ENCODE measurements at places on chromosomes 1 and 21.

DNA sequence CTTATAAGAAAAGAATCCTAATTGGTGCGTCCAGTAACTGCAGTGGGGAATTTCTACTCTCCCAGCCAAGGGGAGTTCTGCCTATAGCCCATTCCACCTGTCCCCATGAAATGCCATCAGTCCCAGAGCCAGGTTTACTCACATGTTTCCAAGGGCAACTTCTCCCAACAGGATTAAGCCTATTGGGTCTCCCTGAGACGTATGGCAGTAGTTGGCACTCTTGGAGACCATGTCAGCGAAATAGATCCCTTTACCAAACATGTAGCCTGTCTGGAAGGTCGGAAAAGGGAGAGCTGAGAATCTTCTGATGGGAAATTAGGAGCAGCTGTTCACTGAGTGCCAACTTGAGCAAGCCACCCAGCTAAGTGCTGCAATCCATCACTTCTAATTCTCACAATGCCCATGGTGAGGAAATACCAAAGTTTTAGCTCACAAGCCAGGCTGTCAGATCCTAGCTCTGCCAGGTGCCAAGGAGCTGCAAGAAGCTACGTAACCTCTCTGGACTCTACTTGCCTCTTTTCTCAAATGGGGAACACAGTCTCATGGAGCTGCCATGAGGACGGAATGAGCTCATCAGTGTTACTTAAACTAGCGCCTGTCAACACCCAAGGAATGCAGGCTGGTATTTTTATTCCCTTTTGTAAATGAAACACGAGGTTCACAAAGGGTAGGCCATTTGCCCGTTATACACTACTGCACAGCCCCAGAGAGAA, 43.9 kb downstream of the PARP1 start:
- no peak for DNase-seq

DNA sequence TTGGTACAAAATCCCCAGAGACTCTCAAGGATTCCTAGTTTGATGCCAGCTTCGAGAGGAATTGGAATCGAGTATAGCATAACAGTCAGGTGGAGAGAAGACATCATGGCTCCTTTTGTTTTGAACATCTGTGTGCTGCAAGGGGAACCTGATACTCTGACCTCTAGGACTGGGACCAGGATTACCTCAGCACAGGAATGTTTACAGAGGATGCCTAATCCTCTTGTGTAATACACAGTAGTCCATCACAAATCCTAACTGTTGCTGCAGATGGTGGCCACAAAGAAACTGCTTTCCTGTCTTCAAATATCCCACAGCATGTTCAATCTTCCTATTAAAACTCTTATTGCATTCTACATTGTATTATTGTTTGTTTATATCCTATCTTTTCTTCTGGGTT, 111.8 kb upstream of the PRMT6 start:
- DNase-seq: no peak

DNA sequence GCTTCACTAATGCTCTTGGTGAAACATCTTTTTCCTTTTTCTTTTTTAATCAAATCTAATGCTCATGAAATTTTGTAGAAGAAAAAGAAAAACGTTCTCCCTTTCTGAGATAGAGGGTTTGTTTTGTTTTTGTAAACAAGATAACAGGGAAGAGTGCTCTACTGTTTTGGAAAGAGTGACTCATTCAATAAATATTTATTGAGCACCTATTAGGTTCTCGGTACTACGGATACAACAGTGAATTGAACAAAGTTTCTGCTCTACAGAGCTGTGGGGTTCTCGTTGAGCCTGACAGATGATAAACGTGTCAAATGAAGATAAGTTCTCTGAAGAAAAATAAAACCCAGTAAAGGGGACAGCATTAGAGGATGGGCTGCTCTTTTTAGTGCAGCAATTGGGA, 7.0 kb downstream of the PGM1 start:
- DNase-seq: no peak

- no peak for DNase-seq
These were observed 39.5 kb upstream of the DDAH1 start for GRCh38 chr1:85504417-85504816.

GRCh38 chr1:197838836-197839235, 63.6 kb upstream of the DENND1B start:
- no peak for DNase-seq

DNA sequence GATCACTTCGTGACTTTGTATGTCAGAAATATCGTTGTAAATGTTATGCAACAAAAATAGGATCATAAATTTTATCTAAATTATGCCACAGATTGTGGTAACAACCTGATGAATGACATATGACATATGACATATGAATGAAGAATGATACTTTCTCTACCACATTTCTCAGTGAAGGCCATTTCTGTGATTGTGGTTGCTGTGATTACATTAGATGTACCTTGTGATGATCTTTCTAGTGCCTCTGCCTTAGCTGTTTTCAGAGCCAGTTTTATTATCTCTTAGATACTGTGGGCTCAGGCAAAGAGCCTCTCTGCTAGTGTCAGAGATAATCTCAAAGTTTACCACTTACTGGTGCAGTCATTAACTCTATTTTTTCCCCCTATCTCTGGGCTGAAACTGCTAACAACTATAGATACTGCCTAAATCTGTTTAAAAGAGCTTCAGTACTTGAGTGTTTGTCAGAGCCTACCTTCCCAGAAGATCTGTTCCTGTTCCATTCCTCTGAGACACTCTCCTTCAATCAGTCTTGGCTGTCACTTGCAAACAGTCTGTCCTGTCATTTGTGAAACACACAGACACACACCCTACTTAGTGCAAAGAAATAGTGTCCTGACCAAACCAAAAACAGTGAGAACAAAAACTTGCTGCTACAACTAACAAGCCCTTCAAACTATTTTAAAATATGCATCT, 55.5 kb downstream of the HMCN1 start:
- DNase-seq: no peak
